ENCODE measurements at places on chromosomes 1 and 21. TPM values are rescaled to one million over a fixed set of nuclear protein-coding genes. Genes with fewer than 3 reads are reported as not detected.

GRCh38 chr1:199512037-199512710 is 515.3 kb upstream of the NR5A2 start:
- DNase-seq: no peak

GRCh38 chr1:30904191-30904961 is 4.2 kb downstream of the SDC3 start:
- no peak for DNase-seq

DNA sequence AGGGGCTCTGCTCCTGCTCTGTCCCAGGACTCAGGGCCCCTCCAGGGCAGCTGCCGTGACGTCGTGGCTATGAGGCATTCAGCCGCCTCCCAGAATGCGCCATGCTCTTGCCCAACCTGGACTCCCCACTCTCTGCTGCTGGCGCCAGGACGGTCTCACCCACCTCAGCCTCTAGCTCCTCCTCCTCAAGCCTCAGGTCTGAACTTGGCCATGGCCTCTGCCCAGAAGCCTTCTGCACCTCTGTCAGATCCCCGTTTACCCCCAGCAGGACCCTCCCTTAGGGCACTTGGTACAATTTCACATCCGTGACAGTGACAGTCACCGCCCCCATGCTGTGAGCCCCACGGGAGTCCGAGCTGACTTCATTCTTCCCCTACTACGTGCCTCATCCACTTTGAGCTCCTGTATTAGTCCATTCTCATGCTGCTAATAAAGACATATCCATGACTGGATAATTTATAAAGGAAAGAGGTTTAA is 4.9 kb downstream of the CSTB start:
- DNase-seq: no peak

CFHR4 gene
- not detected for total RNA-seq

DNA sequence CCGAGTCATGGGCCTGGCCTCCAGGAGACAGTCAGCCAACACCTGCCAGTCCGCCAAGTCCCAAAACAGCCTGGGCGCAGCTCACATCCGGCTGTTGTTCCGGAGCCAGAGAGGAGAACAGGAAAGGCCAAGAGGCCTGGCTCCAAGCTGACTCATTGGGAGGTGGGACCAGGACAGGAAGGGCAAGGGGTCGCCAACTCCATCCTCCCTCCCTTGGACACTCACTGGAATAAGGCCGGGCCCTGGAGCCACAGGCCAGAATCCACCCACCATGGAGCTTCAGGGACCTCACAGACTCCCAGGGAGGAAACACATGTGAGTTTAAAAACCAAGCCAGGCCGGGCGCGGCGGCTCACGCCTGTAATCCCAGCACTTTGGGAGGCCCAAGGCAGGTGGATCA is 25.1 kb upstream of the CLIC4 start:
- peak; percentile 62 for DNase-seq

DNA sequence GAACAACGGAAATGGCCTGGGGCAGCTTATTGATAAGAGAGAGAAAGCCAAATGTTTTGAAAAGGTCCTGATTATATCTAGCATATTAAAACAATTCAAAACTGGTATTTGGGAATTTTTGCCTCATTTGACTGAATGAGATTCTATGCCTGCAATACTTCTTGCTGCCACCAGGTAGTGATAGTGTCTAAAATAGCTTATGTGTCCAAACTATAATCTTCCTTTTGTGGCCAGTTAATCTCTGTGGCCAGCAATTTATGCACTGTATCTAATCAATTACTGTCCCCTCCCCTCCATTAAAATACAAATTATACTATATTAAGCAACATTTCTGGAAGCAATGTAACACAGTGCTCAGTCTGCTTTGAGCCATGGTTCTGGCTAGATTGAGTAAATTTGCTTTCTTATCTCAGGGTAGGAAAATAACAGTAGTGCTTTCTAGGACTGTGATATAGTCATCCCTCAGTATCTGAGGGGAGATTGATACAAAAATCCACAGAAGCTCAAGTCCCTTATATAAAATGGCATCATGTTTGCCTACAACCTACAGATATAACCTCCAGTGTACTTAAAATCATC is 91.8 kb downstream of the FOXD2 start:
- no peak for DNase-seq

FYB2 gene
- not detected for total RNA-seq

GNAT2 gene
- total RNA-seq: not detected

OR10Z1 gene
- total RNA-seq: not detected

- no peak for DNase-seq
These were observed 29.3 kb downstream of the SIPA1L2 start for GRCh38 chr1:232600424-232601258.

DNA sequence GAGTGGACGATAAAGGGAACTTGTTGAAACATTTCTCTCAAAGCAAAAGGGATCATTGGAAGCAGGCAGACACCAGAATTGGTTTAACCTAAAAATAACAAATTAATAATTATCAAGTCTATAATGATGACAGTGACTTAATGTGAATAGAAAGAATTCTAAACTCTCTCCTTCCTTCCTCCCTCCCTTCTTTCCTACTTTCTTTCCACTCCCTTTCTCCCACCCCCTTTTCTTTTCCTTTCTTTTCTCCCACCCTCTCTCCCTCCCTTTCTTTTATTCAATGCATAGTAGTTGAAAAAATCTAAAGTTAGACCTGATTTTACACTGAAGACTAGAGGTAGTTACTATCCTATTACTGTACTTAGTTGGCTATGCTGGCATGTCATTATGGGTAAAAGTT is 55.7 kb downstream of the PTPRC start:
- no peak for DNase-seq

DOP1B gene
- total RNA-seq: 14.3 TPM

RHD gene
- not detected for total RNA-seq

LIN28A gene
- total RNA-seq: not detected

GRCh38 chr1:240280560-240281322 is 189.1 kb downstream of the FMN2 start:
- no peak for DNase-seq

- DNase-seq: no peak
These were observed 27.3 kb upstream of the ZNF496 start for GRCh38 chr1:247358920-247359319.

GRCh38 chr1:21331752-21332478 is 41.7 kb upstream of the ECE1 start:
- no peak for DNase-seq

DNA sequence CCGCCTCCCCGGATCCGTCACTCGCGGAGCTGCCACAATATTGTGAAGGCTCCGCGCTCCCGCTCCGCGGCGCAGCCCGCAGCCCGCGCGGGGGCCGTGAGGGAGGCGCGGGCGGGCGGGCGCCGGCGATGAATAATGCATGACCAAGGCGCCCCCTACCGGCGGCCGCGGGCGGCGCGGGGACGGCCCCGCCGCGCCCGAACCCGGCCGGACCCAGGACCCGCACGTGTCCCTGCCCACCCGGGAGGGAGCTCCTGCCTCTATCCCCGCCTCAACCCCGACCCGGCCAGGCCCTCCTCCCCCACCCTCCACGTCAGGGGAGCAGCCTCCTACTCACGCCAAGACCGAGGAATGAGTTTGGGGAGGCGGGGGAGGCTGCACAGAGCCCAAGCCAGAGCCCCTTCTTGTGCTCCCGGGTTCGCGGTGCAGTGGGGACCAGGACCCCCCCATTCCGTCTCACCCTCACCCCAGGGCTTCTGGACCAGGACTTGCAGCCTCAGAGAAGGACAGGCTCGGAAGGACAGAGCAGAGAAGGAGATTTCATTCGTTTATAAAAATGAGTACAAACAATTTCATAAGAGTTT is 70.8 kb upstream of the CASZ1 start:
- DNase-seq: no peak

- no peak for DNase-seq
These were observed 3.2 kb downstream of the TNN start for GRCh38 chr1:175070818-175071217.

VSIG8 gene
- not detected for total RNA-seq

- no peak for DNase-seq
These were observed 19.7 kb downstream of the PRDX6 start for GRCh38 chr1:173496757-173497320.

TIPRL gene
- 41.0 TPM for total RNA-seq

- DNase-seq: peak; percentile 88
These were observed 87.3 kb upstream of the TLR5 start for GRCh38 chr1:223230161-223230881.

DNA sequence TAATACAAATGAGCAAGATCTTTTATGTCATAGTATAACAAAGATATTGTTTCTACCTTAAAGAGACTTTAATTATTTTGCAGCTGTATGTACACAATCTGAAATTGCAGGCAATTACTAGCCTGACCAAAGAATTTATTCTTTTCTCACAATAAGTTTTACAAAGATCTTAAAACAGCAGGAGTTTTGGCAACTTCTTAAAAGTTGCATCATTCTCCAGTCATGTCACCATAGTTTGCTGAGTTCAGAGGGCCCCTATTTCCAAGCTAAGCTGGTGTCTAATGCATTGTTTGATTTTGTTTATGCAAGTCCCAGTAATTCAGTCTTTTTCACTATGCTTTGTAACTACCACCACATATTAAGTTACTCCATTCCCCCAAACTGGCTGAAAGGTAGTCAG is 114.8 kb downstream of the DNAH14 start:
- DNase-seq: no peak

ZCCHC17 gene
- total RNA-seq: 39.6 TPM

GRCh38 chr1:1137256-1138045 is 21.6 kb upstream of the C1orf159 start:
- no peak for DNase-seq

GRCh38 chr1:185144233-185144632 is 12.5 kb downstream of the TRMT1L start:
- peak; percentile 31 for DNase-seq

GJA4 gene
- total RNA-seq: not detected

GRCh38 chr1:90201467-90202358 is 206.8 kb downstream of the ZNF326 start:
- no peak for DNase-seq

DNA sequence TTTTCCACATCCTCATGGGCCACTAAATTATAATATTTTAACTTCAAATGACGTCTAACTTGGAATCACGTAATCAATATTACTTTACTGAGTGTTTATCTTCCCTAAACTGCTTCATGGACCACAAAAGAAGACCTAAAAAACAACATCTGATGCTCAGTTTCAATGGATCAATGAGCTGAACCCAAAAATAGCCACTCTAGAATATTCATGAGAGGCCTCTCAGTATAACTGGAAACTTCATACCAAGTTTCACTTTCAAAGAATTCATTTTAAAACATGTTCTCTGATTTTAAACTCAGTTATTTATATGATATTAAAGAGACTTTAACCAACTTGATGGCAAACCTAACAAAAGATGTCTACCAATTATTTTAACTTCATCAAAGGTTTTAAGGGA is 23.7 kb upstream of the TIAM1 start:
- no peak for DNase-seq

All from HFFc6 (cell line).